ENCODE measurements at places on chromosomes 16 and 17.

DNA sequence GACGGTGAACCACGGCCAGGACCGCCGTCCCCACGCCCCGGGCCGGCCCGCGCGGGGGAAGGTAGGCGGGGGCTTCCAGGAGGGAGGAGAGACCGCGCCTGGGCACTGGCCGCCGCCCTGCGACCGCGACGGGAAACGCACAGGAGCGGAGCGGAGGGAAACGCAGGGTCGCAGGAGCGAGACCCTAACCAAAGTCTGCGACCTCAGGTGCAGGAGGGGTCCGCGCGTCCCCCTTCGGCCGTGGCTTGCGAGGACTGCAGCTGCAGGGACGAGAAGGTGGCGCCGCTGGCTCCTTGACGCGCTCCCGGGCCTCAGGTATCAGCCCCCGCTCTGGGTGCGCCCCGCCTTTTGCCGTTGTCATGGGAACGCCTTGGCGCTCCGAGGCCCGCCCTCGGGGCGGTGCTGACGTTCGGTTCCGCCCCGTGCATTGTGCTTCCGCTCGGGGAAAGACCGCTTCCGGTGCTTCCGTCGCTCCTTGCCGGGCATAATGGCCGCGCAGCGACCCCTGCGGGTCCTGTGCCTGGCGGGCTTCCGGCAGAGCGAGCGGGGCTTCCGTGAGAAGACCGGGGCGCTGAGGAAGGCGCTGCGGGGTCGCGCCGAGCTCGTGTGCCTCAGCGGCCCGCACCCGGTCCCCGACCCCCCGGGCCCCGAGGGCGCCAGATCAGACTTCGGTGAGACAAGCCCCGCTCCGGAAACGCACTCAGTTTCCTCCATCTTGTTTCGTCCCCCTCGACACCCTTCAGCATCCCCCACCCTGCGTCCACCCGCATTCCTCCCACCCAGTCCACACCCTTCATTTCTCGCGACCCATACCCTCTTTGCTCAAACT is at the start of gene OVCA2:
TSS of gene OVCA2 (plus strand) at position 462 of the 829 bp plus-strand sequence. CDS start at position 488, 26 bp downstream.
- peak; percentile 97 for DNase-seq

- DNase-seq, result peak; percentile 78
Observed at GRCh38 chr16:89037261-89038152, 56.1 kb upstream of the ACSF3 start.

DNA sequence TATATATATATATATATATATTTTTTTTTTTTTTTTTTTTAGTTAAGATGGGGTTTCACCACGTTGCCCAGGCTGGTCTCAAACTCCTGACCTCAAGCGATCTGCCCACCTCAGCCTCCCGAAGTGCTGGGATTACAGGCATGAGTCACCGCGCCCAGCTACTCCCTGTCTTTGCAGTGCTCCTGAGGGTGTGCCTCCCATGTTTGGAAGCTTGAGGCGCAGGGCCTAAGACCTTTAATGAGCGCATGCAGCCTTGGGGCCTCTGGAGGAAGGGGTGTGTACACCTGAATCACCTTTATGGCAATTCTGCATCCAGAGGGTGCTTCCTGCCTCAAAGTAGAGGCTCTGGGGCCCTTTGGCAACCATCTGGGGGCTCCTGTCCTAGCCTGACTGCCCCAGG is 219.4 kb upstream of the CIBAR2 start:
- no peak for DNase-seq

- DNase-seq, result no peak
Observed at GRCh38 chr17:69857412-69857835, 217.6 kb upstream of the KCNJ16 start.

DNA sequence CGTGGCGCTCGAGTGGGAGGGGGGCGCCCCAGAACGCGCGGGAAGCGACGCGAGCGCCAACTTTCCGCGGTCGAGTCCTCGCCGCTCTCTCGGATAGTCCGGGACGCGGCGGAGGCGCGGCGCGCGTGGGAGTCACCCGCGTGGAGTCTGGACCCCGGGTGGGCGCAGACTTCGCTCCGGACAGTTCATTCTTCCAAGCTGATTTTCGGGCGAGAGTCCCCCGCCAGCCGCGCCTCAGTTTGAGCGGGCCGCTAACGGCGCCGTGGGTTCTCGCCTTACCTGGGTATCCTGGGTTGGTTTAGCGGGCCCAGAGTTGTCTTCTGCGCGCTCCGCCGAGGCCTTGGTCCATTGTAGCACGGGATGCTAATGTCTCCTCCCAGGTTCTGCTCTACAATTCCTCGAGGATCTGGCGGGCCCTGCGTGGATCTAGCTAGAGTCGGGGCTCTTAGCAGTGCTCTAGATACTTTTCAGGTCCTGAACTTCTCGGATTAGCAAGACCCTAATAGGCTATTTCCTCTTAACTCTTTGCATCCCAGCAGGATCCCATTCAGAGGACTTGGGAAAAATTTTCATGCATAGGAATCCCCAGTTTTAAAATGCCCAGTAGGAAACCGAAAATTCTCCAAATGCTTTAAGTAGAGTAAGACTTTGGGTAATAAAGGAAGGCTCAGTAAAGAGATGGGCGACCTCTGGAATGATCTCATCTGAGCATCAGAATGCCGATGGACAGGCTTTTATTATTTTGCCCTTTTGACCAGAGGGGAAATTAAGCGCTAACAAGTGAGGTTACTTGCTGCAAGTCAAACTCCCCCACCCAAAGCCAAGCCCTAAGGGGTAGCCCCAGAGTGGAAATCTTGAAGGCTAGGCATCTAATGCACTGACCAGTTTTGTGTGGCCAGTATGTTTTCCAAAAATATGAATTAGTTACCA is 537 bp upstream of the GJC1 start:
- DNase-seq, result peak; percentile 32

DNA sequence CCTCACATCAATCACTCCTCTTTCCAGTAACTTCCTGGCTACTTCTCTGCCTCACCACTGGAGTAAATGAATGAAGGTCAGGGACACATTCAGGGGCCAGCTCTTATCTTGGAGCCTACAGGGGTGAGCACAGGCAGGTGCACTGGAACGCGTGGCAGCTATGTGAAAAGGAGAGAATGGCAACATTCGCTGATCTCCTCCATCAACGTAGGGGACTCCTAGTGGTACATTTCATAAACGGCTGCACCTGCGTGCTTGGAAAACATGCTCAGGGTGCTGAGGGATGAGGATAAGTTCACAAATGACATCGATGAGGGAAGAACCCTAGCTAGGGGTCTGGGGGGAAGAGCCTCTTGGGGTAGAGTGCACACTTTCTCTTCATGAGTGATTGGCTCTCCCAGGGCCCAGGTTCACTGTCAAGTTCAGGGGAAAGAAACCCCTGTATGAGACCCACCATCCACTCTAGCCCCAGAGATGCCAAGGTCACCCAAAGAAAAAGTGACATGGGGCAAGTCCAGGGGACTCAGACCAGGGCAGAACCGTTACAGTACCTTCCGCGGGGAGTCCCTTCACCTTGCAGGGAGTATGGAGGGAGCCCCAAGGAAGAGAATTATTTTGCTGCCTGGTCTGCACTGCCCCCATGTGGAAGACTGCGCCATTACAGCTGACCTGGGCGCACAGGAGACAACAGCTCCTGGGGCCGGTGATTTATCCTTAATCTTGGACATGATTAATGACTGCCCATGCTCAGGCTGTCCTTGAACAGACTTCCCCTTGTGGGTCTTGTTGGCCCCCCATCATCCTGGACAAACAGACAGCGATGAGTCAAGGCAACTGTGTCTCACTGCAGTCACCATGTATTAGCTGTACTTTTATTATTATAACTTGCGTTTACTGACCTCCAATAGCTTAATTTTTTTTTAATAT is 30.1 kb downstream of the VAC14 start:
- DNase-seq, result peak; percentile 40

- no peak for DNase-seq
Observed at GRCh38 chr17:5248821-5249479, 14.3 kb upstream of the SCIMP start.

DNA sequence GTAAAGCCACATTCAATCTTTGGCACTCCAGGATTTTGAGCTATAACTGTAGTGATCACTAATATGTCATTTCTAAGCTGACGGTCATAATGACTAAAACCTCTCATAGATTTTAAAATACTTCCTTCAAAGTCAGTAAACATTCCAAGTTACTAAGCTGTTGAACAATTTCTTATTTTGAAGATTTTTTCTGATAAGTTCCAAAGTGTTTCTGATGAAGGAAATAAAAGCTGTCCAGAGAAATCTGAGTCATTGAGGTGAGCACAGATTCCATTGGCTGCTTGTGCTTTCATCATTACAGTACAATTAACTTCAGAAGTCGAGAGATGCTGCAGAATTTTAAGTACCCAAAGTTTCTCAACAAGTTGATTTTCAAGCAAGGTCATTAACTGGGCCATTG is 23.9 kb downstream of the NLRC5 start:
- DNase-seq, result no peak

- no peak for DNase-seq
Observed at GRCh38 chr16:80913397-80913796, 93.3 kb downstream of the CMC2 start.

DNA sequence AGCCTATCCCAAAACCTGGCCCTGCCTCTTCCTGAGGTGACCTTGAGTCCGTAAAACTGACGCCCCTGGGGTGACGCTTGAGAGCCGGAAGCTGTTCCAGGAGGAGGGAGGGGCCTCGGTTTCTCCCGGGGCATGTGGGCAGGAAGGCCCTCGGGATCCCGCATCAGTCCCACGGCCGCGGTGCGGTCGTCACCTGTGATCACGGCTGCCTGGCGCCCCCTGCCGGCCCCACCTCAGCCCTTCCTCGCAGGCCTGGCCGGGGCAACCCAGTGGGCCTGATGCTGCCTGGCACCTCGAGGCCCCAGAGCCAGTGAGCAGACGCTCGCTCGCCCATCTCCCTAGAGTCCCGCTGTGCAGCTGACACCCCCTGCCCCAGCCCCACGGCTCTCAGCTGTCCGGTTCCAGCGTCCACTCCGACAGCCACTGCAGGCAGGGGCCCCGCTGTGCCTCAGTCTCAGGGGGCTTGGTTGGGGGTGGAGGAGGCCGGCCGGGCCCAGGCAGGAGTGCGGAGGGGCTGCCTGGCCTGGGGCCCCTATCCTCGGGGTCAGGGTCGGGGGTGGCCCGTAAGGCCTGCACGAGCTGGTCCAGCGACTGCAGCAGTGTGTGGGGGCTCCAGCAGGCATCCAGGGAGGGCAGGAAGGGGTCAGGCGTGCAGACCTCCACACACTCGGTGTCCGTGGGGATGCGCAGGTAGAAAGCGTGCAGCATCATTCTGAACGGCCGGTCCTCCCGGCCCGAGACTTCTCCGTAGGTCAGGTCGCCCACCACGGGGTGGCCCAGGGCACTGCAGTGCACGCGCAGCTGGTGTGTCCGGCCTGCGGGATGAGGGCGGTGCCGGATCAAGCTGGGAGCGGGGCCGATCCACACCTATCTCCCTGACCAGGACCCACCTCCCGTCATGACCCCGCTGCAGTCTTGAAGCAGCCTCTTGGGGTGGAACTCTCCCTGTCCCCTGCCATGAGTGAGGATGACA is 2.3 kb downstream of the RPUSD1 start:
- peak; percentile 71 for DNase-seq

DNA sequence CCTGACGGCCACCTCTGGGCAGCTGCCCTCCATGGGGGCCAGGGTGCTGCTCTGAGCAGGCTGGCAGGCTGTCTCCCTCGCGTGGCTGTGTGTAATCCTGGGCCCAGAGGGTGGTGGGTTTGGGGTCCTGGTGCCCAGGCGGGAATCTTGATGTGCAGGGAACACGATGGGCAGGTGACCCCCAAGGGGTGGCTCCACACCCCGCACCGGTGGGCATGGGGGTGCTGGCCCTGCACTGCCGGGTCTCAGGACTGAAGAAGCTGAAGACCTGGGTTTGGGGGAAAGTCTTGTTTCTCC is 8.6 kb downstream of the CHMP6 start:
- DNase-seq, result no peak

- peak; percentile 86 for DNase-seq
Observed at GRCh38 chr17:75031972-75032719, 14.6 kb downstream of the ATP5PD start.

DNA sequence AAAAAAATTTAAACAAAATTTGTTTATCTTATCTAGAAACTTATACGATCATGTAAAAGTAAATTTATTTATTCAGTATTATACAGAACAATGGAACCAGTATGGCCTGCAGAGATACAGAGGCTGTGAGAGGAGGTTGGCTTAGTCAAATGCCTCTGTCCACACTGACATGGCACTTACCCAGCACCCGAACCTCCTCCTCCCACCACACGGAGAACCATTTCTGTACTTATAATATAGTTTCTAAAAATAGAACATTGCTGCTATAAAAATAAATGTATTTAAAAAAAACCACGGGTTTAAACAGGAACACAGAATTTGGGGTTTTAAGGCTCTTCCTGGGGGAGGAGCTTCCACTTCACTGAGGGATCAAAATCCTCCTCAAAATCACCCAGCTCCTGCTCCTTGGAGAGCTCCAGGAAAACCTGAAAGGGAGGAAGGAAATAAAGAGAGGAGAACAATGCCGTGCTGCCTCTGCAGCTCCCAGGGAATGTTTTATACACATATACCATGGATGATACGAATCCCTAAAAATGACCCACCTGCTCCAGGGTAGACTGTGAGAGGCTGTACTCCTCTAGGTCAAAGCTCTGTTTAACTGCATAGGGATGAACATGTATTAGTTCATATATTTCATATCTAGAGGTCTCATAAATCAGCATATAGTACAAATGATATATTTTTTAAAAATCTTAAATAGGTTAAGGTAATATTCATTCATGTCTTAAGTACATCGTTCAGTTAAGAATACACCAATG is 87.3 kb downstream of the ABCA8 start:
- peak; percentile 55 for DNase-seq

DNA sequence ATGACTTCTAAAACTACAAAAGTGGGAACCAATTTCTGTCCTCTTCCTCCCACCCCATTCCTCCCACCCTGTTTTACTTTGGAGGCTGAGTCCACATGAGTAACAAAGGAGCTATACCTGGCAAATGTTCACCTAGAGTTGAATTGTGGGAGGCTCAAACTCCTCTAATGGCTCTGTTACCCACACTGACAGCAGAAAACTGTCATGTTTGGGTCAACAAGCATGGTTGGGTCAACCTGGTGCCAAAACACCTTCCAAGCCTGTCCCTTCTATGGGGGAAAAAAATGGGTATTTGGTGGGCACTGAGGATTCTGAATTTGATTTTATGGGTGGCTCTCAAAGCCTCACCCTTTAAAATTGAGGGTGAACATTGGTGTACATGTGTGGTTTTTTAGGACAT is 12.0 kb upstream of the HOXB13 start:
- DNase-seq, result no peak

DNA sequence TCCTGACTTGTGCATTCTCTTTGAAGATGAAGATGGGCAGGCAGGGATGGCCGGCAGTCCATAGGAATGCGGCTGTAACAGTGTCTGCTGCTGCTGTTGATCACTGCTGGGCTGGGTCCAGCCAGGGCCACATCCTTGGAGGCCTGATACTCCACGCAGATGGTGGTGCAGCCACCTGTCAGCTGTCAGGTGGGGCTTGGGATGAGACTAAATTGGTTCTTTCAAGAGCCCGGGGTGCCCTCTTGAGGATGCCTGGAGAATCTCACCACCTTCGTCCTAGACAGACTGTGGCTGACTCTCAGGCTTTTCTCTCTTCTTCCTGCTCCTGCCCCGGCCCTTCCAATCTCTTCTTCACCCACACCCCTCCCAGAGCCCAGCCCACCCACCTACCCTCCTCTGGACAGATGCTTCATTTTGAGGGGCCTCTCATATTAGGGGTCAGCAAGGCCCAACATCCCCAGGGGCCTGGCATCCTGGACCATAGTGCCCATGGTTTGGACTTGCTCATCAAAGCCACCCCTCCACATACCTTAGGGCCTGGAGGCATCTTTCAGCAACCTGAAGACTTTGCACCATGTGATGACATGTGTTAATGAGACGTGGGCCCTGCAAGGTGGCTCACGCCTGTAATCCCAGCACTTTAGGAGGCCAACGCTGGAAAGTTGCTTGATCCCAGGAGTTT is 19.1 kb downstream of the OSBPL7 start:
- peak; percentile 56 for DNase-seq

- peak; percentile 81 for DNase-seq
Observed at GRCh38 chr17:3385869-3386816, at the start of gene OR3A2. OR3A2 (minus strand) TSS chr17:3386308.

- DNase-seq, result peak; percentile 60
Observed at GRCh38 chr17:42275527-42276358, 448 bp downstream of the STAT5B start.

All from common myeloid progenitor, CD34-positive (primary cell).